ENCODE measurements at places on chromosomes 2 and 18.

DNA sequence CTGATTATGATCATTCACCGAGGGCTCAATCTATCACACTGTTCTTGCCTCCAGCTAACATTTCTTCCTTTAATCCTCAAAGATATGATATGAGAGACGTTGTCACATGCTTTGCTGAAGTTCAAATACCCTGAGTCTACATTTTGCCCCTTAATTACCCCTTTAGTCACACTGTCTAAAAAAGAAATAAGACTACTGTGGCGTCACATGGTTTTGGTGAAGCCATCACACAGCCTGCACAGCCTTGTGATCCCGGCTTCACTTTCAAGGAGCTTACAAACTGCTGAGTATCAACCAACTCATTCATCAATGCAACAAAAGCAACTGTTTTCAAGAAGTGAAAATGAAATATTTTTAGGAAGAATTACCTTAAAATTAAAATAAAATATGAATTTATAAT lies 31.9 kb upstream of the SOCS6 start:
- no peak for DNase-seq

DNA sequence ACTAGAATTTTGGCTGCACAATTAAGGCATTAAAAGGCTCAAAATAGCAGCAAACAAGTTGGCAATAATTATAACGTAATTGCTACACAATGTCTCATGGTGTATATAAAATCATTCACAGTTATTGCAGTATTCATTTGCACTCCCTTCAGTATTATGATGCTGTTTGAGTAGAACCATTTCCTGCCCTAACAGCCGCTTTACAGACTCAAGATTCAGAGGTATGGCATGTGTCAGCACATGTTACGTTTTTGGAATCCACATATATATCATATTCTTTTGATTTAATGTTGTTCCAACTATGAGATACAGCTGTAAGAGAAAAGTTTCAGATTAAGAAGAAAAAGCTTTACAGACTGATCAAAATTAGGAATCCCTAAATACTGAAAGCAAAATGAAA lies 56.3 kb upstream of the NCKAP5 start:
- DNase-seq: no peak

DNA sequence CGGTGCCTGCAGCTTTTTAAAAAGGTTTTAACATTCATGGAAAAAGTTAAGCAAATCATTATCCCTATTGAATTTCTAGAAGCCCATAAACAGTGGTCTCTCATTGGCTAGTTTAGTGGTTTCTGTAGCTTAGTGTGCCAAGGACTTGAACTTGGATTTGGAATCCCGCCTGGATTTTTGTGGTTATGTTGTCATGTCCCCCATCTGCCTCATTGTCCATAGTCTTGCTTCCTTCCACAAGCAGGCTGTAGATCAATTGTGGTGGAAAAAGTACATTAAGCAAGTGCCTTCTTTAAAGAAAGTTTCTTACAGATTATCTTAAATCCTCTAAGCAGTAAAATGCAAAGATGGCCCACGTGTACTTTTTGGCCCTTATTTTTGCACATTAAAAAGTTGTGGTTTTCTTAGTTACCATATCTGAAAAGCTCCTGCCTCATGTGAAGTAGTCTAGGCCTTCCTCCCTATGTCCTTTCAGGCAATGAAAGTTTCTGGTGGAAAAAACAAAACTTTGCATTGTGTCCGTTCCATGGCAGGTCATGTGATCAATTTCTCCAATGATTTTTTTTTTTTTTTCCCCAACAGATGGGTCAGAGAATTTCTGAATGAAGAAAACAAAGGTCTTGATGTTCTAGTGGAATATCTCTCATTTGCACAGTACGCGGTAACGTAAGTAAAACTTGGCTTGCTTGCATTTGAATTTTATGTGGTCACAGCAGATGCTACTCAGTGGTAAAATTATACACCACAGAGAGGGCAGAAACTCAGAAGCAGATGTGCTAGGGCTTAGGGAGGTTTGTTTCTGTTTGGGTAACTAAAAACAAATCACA lies 158.9 kb downstream of the PRPF40A start:
- DNase-seq: no peak

GRCh38 chr2:241849616-241850543 lies 8.8 kb downstream of the PDCD1 start:
- DNase-seq: peak; percentile 1

GRCh38 chr18:11733031-11733430 lies 44.0 kb downstream of the GNAL start:
- peak; percentile 67 for DNase-seq
